T-cell (primary cell): ENCODE measurements at places on chromosomes 3 and 15. TPM values are rescaled to one million over a fixed set of nuclear protein-coding genes. Genes with fewer than 3 reads are reported as not detected.

GRCh38 chr15:71808311-71809020 is 1.9 kb upstream of the NR2E3 start:
- no peak for DNase-seq

GRCh38 chr3:107208796-107209195 is 168.4 kb upstream of the CCDC54 start:
- DNase-seq = no peak

DNA sequence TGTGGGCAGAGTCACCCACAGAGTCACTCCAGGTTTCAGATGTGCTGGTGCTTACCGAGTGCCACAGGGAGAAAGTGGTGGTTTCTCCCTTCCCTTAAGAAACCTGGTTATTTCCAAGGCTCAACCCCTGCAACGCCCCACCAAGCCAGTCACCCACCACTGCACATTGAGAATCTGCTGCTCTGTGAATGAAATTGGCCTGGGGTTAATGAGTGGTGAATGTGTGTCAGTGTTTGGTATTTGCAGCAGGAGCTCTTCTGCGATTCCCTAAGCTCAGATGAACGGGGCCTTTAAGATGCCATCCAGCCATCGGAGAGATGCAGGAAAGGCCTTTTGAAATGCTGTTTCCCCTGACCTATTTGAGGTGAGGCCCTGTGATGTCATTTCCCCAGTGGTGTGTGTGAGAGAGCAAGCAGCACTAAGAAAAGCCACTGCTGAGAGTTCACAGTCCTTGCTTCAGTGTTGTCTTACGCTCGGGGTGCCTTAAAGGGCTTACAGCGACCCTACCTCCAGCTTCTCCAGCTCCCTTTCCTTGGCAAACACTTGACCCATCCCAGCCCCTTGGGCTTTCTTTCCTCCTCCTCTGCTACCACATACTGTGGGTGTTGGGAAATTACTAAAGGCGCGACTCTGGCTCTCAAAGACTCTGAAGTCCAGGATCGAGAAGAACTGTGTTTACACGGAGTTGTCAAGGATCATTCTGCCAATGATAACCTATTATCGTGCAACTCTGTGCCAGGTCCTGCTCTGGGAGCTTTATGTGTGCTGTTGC is 68.9 kb downstream of the SMAD3 start:
- peak; percentile 75 for DNase-seq

DNA sequence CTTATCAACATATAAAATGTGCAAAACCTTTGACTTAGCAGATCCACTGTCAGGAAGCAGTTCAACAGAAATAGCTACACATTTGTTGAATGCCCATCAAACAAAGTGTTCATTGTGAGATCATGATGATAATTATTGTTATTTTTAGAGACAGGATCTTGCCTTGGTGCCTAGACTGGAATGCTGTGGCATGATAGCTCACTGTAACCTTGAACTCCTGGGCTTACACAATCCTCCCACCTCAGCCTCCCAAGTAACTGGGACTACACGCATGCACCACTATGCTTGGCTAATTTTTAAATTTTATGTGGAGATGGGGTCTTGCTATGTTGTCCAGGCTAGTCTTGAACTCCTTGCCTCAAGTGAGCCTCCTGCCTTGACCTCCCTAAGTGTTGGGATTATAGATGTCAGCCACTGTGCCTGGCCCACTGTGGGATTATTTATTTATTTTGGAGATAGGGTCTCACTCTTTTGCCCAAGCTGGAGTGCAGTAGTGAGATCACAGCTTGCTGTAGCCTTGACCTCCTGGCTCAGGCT is 8.8 kb downstream of the MAP2K5 start:
- DNase-seq = no peak

- no peak for DNase-seq
These were observed 287.1 kb downstream of the NEK10 start for GRCh38 chr3:27081992-27082607.

DNA sequence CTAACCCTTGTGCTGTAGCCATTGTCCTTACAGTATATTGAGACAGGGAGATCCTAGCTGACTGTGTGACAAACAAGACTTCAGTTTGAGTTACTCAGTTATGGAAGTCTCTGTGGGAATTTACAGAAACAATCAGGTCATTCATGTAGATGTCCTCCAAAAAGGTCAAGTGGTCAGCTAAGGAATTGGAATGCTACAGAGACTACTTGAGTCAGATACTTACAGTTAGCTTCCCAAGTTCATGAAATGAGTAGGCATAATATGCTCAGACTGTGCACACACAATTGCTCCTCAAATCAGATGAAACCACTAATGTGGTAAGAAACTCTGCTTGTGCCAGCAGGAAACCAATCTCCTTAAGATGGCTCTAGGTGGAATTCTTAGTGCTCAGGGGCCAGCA is 985.7 kb downstream of the NSUN3 start:
- DNase-seq = no peak

- DNase-seq = no peak
These were observed 749 bp downstream of the SRGAP3 start for GRCh38 chr3:9248522-9249271.

DNA sequence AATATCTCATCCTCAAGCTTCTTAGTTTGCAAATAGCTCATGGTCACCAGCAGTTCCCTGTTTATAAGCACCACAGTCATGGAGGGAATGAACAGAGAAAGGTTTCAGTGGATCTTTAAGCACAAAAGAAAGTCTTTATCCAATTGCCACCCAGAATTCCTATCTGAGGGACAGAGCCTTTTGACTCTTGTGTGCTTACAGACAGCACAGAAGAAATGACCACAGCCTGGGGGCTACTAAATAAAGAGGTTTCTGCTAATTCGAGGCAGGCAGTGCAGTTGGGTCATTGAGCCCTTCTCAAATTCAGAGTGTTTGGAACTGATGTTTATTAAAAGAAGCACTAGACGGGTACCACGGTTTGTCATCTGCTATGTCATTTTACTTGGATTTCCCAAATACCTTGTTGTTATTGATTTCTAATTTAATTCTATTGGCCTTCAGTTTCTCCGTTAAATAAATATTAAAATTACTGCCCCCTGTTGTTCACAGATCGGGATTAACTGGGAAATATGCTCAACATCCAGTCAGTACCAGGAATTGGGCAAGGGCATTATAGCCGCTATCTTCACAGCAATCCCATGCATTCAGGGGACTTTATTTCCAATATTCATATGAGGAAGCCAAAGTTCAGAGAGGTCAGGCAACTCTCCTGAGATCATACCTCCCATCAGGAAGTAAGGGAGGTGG is 3.6 kb downstream of the PRICKLE2 start:
- no peak for DNase-seq

The ARHGAP31 gene
- total RNA-seq = 4.3 TPM

The MME gene
- total RNA-seq = 0.39 TPM

The PAQR5 gene
- total RNA-seq = 0.03 TPM

DNA sequence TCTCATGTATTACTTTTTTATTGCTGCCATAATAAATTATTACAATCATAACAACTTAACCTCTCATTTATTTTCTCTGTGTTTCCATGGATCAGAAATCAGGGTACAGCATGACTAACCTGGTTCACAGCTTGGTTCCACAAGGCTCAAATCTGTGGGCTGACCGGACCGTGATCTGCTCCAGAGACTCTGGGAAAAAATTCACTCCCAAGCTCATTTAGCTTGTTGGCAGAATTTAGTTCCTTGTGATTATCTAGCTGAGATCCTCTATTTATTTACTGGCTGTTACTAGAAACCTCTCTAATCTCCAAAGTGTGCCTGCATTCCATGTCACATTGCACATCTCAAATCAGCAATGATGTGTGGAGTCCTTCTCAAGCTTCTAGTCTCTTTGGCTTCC is 386.6 kb downstream of the DIPK2A start:
- DNase-seq = no peak

GRCh38 chr3:109122690-109123089 is 4.8 kb upstream of the MORC1 start:
- no peak for DNase-seq

The GALNT15 gene
- not detected for total RNA-seq

DNA sequence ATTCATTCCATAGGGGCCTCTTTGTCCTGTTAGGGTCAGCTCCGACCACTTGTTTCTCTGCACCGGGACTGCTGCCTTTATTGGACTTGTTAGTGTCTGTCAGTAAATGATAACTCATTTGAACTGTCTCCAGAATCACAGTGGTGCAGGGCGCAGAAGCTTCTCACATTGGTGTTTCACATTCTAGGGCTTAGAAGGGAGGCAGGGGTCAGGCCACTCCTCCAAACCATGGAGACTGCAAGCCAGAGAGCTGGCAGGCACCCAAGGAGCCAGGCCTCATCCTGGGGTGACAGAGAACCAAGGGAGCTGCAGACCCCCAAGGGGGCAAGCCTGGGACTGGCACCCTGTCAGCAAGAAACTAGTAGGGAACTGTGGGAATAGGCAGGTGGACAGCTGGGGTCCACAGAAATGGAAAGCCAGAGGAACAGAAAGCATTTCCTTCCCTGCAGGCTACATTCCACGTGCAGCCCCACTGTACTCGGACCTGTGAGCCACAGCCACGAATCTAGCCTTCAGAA is 49.1 kb downstream of the CCNL1 start:
- DNase-seq = no peak

The ERICH6 gene
- not detected for total RNA-seq
